Activated naive CD4-positive, alpha-beta T cell treated with anti-CD3 and anti-CD28 coated beads, Interleukin-2, amount 10 ng/mL, durations not matched to agents 7 days and 5 days (primary cell): ENCODE measurements at places on chromosomes 4 and X.

- DNase-seq = no peak
Observed at GRCh38 chr4:151781026-151781425, 20.2 kb upstream of the GATB start.

DNA sequence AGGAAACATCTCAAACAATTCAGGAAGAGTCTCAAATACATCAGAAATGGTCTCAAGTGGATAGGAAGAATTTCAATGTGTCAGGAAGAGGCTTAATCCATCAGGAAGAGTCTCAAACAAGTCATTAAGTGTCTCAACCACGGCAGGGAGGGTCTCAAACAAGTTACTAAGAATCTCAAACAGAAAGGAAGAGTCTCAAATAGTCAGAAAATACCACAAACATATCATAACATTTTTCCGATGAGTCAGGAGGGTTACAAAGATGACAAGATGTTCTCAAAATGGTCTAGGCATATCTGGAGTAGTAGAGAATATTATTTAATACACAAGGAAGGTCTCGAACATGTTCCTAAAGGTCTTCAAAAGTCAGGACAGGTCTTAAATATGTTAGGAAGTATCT, 109.3 kb upstream of the USP9X start:
- DNase-seq = no peak

DNA sequence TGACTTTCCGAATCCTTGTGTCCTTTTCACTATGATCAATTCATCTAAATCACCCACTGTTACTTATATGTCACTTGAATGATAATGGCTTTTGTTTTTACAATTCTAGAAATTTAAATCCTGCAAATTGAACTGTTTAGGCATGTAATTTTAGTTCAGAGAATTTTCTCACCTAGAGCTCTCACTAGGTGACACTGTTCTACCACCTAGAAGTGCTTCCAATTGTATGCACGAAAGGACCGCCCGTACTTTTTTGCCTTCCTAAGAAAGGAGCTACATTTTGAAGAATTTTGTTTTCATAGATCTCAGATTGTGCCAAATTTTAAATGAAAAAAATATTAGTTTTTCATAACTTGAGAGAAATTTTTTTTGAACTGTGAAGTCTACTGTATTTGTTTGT, 481.6 kb upstream of the FSTL5 start:
- DNase-seq = no peak

GRCh38 chr4:127759228-127759820, 22.8 kb upstream of the HSPA4L start:
- DNase-seq = no peak

DNA sequence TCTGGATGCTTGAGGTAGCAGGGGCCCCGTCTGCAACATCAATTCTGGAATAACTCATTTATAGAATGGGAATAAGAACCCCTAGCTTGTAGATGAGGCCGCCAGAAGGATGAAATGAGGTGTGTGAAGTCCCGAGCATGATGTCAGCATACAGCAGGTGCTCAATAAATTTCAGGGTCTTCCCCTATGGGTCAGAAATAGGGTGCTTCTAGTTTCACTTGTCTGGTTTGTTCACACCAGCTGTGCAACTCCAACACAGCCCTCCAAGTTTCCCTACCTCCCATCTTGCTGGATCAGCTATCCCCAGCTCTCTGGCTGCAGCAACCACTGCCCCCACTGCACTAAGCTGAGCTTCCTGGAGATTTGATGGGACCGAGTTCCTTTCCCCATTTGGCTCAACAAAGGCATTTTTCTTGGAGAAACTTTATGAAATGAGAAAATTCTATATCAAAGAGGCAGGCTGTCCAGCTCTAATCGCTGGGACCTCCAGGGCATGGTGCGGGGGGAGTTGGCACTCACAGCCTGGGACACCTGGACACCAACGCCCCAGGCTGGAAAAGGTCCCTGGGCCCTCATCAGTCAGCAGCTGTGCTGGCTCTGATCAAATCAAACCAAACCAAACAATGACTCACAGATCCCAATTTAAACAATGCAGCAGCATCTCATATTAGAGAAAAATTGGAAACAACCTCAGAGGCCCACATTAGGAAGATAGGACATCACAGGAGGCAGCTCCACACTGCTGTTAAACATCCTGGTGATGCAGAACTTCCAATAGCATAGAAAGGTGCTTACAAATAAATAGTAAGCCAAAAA, 13.3 kb downstream of the SLC2A9 start:
- DNase-seq = no peak

DNA sequence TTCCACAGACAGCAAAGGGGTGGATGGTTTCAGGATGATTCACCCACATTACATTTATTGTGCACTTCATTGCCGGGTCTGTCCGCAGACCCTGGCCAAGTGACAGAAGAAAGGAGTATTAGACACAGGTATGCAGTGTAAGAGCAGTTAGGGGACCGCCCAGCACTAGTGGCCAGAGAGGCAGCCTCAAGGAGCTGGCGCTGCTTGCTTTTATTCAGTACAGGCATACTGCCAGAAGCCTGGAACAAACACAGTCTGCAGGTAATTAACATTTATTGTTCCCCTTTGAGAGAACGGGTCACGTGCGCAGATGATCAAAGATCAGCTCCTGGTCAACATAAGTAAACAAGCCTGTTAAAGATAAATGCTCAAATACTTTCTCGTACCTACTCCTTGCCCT, 1639.0 kb upstream of the IGFBP7 start:
- DNase-seq = no peak

- DNase-seq = no peak
Observed at GRCh38 chr4:167784826-167785225, 307.5 kb upstream of the ANXA10 start.

GRCh38 chrX:15761564-15762191, 23.6 kb downstream of the CA5B start:
- peak; percentile 39 for DNase-seq

GRCh38 chr4:148445071-148445859, 3.1 kb upstream of the NR3C2 start:
- peak; percentile 74 for DNase-seq

DNA sequence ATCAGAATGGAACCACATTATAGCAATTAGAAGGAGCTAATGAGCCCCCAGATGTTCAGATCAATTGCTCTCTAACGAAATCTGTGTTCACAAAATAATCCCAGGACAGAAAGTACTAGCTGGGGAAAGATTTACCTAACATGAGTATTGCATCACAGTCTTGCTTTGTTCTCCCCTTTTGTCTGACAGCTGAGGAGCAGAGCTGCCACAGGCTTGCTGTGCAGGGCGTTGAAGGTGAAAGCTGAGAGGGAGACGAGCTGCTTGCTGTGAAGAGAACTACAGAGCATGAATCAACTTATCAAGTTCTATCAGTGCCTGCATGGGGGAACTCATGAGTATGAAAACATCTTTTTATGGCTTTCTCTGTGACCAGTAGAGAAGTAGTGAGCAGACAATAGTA, 441.2 kb downstream of the CENPC start:
- DNase-seq = no peak

DNA sequence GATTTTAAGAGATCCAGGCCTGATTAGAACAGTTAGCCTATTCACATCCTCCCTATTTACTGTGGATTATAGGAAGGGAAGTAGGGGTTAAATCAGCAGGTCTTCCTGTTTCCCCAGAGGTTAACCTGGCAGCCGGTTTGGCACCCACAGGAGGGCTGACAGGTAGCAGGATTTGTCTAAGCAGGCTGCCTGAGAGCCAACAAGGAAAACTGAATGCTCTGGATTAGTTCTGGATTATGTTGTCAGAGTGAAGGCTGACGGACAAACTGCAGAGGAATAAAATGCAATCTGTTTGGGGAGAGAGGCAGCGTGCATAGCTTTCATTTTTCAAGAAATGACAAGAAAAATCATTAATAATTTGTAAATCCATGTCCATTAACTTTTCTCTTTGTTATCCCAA, 397.1 kb upstream of the FAM241A start:
- no peak for DNase-seq

DNA sequence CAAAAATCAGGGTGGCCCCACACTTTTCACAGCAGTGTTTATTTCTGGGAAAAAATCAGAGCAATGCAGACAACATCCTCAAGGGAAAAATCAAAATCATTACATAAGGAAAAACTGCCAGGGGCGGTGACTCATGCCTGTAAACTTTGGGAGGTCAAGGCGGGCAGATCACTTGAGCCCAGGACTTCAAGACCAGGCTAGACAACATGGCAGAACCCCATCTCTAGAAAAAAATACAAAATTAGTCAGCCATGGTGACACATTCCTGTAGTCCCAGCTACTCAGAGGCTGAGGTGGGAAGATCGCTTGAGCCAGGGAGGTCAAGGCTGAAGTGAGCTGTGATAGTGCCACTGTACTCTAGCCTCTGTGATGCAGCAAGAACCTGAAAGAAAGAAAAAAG, 102.8 kb downstream of the NAF1 start:
- no peak for DNase-seq

DNA sequence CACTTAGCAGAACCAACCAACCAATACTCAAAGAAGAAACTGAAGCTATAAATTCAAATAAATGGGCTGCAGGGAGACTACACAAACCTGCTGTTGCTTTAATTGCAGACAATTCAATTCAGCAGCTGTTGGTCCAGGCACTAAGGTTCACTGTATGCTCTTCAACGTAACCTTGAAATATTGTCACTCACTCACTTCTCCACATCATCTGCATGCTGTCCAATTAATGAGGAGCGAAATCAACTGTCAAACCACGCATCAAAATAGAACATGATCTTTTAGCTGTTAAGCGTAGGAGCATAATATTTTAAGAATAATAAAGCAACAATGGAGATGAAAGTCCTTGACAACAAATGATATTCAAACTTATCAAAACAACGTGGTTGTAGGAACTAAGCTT, 17.0 kb downstream of the ENOX2 start:
- DNase-seq = no peak

- no peak for DNase-seq
Observed at GRCh38 chr4:141121768-141122454, 11.4 kb downstream of the RNF150 start.

DNA sequence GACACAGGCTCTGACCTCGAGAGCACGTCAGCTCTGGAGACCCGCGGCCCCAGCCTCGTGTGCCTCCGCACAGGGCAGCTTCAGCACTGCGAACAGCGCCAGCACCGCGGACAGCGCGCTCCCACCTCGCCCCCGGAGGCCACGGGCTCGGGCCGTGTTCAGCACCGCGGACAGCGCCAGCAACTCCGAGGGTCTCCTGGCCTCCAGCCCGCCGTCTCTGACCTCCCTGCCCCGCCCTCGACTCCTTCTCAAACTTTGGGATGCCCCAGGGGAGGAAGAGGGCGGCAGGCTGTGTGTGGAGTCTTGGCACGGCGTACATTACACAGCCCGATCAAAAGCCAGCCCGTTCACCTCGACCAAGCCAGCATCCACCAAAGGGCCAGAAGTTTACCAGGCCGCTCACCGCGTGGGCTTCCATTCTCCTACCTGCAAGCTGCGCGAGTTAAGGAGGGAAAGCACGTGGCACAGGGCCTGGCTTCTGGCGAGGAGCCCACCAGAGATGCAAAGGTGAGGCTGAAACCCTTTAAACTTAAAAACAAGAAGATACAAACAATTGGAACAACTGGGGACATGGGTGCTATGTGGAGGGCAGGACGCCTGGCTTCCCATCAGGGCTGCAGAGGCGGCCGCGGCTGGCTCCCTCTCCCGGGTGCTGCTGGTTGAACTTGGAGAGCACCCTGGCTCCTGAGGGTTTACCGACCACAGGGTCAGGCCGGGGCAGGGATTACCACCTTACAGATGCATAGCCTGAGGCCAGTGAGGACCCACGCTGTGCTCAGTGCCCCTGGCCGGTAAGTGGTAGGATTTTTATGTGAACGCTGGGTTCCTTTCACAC, 4.5 kb upstream of the NKX1-1 start:
- peak; percentile 73 for DNase-seq

- DNase-seq = no peak
Observed at GRCh38 chr4:100989401-100989800, 357.9 kb downstream of the PPP3CA start.

GRCh38 chr4:171719691-171720090, 93.5 kb upstream of the GALNTL6 start:
- no peak for DNase-seq

GRCh38 chr4:70914000-70914399, 11.8 kb downstream of the MOB1B start:
- no peak for DNase-seq

DNA sequence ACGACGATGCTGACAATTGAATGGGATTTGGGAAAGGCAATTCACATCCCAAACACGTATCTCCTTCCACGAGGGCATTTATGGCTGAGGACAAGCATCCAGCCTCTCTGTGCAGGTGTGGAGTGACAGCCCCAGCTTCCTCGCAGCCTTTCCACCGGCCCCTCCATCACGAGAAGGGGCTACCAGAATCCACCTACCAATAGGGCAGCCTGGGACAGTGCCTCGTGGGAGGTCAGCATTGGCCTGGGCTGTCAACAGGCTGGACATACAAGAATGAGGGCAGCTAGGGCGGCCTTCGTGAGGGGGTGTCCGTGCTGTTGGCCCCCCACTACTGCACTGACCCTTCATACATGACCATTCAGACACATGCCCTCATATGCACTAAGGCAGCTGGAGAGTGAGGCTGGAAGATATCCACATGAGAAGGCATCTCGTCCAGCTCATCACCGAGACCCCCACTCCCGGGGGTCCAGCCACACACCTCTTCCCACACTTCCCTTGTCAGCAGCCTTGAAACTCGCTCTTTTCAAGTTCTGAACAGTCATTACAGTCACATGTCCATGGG, 81.0 kb upstream of the ADRA2C start:
- no peak for DNase-seq

- DNase-seq = no peak
Observed at GRCh38 chr4:1285151-1285789, 4.4 kb upstream of the MAEA start.

GRCh38 chrX:57453901-57454300, 137.9 kb upstream of the ZXDB start:
- peak; percentile 31 for DNase-seq

- no peak for DNase-seq
Observed at GRCh38 chrX:154417157-154417556, 5.8 kb downstream of the TAFAZZIN start.

- no peak for DNase-seq
Observed at GRCh38 chrX:150769408-150769807, 76.2 kb downstream of the MTMR1 start.

DNA sequence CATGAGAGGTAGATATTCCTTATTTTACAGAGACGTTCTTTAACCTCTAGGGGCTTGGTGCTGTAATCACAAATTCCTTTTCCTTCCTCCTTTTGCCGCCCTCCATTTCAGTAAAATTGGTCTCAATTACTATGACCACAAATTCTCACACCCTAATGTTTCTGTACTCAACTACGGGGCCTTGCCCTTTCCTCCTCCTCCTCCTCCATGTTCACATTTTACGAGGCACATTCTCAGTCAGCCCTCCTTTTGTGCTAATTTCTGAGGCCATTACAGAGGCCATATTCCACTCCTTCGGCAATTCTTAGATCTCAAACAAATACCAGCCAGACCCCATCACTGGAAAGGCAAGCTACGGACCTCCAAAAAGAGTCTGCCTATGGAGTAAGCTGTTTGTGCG, 92.1 kb downstream of the SH3KBP1 start:
- DNase-seq = no peak

- no peak for DNase-seq
Observed at GRCh38 chrX:126394681-126395080, 157.9 kb downstream of the DCAF12L1 start.
